Epithelial cell of proximal tubule (primary cell): ENCODE measurements at places on chromosomes 2 and 18. TPM values are rescaled to one million over a fixed set of nuclear protein-coding genes. Genes with fewer than 3 reads are reported as not detected.

The SNTG2 gene
- total RNA-seq = 0.22 TPM in 1 of 2 replicates, not detected in the other

The LDLRAD4 gene
- under 0.01 TPM in 1 of 2 replicates, not detected in the other for total RNA-seq

The PLA2R1 gene
- total RNA-seq = 1.3 and 3.6 TPM in 2 replicates

The ALPG gene
- not detected in 2 replicates for total RNA-seq

The SKA1 gene
- total RNA-seq = 23.9 and 34.2 TPM in 2 replicates

The IWS1 gene
- 50.7 and 77.1 TPM in 2 replicates for total RNA-seq

The GPR155 gene
- total RNA-seq = 0.87 and 1.7 TPM in 2 replicates

The INHBB gene
- total RNA-seq = 0.23 and 0.87 TPM in 2 replicates

The NAGK gene
- 100 and 119 TPM in 2 replicates for total RNA-seq

The SATB2 gene
- 1.8 and 2.7 TPM in 2 replicates for total RNA-seq

The SPC25 gene
- total RNA-seq = 39.7 and 42.1 TPM in 2 replicates

DNA sequence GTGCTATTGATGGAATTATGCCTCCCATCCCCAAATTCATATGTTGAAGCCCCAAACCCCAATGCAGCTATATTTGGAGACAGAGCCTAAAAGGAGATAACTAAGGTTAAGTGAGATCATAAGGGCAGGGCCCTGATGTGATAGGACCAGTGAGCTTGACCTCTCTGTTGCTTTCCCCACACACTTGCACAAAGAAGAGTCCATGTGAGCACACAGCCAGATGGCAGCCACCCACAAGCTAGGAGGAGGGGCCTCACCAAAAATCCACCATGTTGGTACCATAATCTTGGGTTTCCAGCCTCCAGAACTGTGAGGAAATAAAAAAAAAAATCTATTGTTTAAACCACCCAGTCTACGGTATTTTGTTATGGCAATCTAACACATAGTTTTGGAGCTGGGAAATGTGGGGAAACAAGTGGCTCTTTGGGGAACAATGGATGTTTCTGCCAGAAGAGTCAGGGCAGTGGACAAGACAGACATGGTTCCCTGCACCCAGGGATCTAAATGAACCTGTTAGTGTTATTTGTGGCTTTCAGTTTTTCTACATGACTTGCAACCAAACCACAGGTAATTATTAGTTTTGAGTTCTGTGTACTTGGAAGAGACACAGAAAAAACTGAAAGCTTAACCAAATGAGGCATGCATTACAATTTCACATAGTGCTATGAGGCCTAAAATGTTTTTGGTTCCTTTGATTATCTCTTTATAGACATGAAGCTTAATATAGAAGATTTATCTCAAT, 259.1 kb downstream of the LTBP1 start:
- no peak for DNase-seq

GRCh38 chr2:162125138-162125537, 26.9 kb downstream of the GCG start:
- peak; percentile 22 for DNase-seq

GRCh38 chr2:16120591-16121180, 180.3 kb downstream of the MYCN start:
- no peak for DNase-seq

- DNase-seq = no peak
These were observed 5.4 kb upstream of the TDRD15 start for GRCh38 chr2:21118302-21118920.

DNA sequence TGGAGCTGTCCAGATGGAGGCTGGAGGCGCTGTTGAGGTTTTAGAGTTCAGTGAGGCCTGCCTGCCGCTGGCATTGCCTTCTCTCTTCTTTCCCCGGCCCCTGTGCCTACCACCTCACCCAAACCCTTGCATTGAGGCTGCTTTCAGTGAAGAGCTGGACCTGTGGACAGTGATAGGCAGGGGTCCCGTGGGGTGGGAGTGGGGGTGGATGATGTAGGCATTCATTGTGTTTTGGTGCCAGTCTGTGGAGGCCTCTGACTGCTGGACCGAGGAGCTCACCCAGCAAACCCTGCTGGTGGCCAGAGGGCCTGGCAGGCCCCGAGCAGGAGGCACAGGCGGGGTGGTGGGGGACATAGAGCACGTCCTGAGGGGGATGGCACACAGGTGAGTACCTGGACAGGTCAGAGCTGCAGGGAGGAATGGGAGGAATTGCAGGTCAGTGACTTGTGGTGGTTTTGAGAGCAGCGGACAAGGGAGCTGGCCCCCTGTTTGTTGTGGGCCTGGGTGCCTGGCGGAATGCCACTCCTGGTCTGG, 35.6 kb downstream of the NGEF start:
- DNase-seq = no peak

DNA sequence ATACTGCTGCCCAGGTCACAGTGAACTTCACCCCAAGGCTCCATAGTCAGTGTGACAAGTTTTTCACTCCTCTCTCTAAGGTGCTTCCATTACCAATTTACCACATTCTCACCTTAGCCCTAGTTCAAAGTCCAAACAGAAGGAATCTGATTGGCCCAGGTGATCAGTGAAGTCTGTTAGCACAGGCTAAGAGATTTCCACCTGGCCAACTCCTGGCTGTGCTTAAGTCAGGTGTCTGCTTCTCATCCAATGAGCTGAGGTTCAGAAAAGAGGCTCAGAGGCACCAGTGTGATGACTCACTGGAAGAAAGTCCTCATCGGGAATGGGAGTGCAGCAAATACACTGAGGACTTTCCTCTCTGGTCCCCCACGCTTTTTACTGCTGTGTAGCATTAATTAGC, 164.4 kb upstream of the MGAT5 start:
- no peak for DNase-seq

GRCh38 chr2:69166465-69166811, 153.5 kb downstream of the ANTXR1 start:
- no peak for DNase-seq

GRCh38 chr2:54042897-54043620, 72.3 kb upstream of the PSME4 start:
- no peak for DNase-seq

DNA sequence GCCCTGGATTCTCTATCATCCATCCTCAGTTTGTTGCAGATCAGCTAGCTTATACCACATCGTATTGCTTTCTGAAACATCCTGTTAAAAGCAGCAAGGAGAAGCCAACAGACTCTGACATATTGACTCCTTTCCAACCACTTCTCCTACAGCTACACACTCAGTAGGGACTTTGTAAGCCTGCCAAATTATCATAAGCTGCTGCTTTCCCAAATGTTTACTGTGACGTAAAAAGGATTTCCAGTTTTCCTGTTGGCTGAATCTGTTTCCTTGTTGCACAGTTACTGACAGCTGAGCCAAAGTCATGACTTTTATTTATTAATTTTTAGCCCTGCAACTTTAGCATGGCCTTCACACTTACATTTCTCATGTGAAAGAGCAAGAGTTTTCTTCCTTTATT, 294.3 kb downstream of the KCNJ3 start:
- no peak for DNase-seq

DNA sequence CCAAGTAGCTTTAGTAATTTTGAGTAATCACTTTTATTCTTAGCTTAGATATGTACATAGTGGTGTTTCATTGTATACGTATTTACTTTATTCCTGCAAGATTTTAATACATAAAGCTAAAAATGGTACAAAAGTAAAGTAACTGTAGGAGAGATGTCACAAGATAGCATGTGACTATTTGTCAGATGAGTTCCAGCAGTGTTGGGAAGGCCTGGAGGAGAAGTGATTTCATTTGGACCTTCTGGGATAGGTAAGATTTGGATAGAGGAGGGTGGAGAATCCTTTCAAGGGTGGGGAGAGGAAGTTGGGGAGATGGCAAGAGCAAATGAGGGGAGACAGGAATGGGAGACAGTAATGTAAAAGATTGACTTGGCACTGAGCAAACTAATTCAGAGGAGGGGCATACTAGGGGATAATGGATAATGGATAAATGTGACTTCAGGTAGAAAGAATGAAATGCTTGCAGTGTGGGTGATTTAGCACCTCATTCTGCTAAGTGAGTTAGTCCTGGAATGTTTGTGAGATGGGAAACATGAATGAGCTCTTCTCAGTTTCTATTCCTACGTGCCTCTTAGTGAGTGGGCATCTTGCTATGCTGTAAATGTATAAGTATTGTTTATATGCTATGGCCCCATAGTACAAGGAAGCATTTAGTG, 10.5 kb downstream of the WDR43 start:
- DNase-seq = peak; percentile 75

- DNase-seq = no peak
These were observed 293.7 kb upstream of the RND3 start for GRCh38 chr2:150781142-150781541.
